ENCODE measurements at places on chromosomes 2 and 18.

DNA sequence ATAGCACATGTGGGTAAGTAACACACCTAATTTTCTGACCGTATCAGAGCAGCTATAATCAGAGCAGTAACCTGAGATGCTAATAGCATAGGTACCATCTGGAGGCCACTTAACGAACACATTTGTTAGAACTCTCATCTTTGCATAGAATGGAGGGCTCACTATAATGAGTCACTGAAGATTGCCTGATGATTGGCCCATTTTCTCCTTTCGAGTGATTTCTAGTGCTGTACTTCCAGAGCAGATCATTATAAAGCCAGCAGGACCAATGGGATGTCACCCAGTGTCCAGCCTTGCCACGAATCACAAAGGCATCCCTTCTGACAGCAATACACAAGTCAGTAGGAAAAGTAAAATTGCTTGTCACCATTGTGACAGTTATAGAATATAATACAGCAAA is 81.7 kb upstream of the REV1 start:
- DNase-seq: no peak

DNA sequence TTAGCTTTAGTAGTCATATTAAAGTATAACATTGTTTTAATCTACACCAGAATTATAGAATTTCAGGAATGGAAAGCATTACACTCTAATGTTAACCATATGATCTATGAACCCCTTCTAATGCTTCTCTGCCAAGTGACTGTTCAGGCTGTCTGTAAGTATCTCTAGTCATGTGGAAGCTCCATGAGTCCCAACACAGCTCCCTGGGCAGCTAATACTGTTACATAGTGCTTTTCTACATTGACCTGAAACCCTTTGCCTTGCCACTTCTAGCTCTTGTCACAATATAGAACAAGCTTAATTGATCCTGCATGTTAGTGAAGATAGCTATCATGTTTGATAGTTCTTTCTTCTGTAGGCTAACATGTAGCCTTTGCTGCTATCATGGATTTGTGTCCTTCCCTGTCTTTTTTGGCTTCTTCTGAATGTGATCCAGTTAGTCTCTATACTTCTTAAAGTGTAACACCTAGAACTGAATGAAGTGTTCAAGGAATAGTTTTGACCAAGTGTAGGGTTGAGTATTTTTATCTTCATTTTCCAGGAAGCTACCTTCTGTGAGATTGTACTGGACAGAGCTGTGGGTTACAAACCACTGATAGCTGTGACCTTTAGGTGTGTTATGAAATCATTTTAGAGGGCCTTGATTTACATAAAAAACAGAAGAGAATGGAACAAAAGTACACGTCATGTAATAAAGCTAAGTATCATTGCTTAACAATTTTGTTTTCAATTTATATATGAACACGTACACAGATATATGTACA is 23.7 kb downstream of the BABAM2 start:
- DNase-seq: no peak

DNA sequence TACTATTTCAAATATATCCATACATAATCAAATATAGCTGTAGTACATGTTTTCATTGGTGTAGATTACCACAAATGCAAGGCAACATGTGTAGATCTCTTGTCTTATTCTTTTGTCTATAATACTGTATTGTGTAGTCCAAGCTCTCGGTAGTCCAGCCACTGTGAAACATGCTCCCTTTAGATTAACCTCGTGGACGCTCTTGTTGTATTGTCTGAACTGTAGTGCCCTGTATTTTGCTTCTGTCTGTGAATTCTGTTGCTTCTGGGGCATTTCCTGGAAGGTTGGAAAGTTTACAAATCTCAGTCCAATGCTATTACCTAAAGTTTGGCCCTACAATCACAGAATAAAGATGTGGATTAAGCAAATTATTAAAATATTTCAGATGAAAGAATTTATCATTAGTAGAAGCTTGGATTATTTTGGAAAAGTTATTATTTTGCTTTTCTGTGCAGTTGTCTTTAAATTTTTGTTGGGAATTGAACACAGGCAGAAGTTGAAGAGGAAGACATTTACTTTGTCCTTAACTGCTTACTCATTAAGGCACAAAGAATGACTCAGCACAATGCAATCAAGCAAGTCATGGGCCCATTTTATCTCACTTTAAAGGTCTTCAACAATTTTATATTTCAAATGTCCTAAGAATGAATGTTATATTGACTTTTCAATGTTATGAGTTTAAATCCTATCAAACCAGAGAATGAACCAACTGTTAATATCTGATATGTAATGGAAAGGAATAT is 103.4 kb upstream of the CAVIN2 start:
- DNase-seq: no peak

GRCh38 chr2:240745962-240746361 is 54.3 kb downstream of the AQP12A start:
- no peak for DNase-seq

DNA sequence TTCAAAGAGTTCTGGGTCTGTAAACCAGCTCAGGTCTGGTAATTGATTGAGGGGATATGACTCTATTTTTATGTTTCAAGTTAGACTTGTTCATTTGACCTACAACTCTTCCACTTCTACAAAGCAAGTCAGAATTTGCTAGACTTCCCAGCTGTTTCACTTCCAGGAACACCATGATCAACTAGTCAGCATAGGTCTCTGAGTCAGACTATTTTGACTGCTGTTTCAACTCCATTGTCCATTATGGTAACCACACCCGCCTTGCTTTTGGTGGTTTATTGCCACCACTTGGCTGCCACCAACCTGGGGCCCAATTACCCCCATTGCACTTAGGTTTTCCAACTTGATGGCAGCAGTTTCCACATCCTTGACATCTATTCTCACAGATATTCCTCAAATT is 116.6 kb downstream of the LAMA3 start:
- no peak for DNase-seq

DNA sequence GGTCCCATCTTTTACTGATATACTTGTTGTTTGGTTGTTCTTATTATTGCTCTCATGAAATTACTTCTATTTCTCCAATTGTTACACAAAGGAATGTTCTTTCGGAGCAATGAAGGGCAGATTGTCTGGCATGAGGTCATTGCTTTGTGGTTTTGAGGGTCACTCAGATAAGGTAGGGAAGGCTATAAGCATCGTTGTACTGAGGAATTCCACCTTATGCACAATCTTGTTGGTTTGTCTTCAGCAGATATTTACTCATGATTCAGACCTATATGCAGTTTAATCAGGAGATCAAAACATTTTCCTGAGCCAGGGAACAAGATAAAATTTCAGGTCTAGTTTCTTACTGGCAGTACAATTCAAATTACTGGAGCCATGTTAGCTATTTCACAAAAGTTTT is 163.0 kb upstream of the SPHKAP start:
- DNase-seq: no peak

DNA sequence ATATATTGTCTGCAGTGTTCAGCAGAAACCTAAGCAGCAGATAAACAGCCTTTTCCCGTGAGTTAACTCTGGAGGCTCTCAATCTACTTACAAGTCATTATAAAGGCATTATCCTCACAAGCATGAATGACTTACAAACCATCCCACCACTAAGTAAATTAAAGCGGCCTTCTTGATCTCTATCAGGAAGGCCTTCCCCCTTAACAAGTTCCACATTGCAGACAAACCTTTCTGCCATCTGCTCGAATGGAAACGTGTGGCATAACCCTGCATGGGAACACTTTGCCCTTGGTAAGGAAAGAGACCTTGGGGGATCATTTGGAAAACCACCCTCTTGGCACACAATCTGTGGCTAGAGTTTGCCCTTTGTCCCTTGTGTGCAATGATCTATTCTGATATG is 199.5 kb downstream of the OSR1 start:
- DNase-seq: no peak

DNA sequence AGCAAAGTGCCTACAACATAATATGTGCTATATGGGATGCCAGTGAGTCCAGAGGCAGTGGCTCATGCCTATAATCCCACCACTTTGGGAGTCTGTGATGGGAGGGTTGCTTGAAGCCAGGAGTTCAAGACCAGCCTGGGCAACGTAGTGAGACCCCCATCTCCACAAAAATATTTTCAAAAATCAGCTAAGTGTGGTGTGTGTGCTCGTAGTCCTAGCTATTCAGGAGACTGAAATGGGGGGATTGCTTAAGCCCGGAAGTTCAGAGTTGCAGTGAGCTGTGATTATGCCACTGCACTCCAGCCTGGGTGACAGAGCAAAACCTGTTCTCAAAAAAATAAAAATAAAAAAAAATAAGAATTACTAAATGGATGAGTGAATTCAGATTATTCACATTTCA is 23.4 kb downstream of the OTX1 start:
- DNase-seq: no peak

DNA sequence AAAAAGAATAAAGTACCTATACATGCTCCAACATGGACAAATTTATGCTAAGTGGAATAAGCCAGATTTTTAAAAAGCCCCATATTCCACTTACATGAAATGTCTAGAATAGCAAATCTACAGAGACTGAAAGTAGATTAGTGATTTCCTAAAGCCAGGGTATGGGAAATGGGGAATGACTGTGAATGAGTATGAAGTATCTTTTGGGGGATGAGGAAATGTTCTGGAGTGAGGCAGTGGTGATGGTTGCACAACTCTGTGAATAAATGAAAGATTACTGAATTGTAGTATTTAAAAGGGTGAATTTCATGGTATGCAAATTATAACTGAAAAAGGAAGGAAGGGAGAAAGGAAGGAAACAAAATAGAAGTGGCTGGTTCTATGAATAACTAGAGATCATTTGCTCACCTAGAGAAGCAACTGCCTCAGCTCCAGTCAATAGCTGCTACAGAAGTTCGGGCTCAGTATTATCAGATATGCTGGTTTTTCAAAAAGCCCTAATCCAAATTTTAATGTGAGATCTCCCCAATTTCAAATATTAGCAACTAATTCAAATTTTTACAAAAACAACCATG is 39.3 kb downstream of the MAP3K2 start:
- DNase-seq: no peak

- DNase-seq: no peak
These were observed 75.2 kb downstream of the EIPR1 start for GRCh38 chr2:3302421-3302750.

DNA sequence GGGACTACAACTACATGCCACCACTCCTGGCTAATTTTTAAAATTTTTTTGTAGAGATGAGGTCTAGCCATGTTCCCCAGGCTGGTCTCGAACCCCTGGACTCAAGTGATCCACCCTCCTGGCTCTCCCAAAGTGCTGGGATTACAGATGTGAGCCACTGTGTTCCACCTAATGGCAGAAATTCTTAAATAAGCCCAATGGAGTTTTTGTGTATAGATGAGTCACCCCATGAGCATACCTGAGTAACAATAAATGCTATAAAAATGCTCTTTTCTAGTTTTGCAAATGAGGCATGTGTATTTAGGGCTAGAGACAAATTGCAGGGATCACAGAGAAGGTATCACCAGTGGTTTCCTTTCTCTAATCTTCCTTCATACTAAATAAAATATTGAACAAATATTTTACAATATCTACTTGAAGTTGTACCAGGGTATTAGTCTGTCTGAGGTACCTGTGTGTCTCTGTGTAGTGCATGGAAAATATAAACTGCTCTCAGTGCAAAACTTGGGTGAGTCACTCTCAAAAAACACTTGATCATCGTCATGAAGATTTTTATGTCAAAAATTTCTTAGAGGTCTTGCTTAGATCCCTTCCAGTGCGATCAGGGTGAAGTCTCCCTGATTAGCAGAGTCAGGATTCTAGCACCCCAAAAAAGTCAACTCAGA is 337.1 kb upstream of the MMADHC start:
- no peak for DNase-seq

DNA sequence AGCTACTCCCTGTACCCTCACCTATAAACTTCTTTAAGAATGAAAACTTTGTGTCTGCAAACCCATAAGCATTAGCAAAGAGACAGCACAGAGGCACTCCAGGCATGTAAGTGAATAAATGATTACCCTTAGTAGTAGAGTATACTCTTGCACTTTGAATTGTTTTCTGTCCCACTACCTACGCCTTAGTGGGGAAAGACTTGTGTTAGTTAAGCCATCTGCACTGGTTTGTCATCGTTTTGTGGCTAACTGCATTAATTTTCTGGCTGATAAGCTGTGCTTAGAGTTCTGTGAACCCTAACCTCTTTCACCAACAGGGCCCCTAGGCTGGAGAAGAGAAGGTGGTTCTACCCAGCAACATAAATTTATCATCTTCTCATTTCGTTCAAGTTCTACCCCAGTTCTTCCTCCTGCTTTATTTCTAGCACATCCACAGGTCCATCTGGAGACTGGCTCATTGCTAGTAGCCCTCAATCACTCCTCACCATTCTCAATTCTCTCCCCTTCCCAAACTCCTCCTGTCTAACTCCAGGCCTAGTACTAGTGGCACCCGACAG is 710 bp downstream of the LMAN2L start:
- DNase-seq: no peak

DNA sequence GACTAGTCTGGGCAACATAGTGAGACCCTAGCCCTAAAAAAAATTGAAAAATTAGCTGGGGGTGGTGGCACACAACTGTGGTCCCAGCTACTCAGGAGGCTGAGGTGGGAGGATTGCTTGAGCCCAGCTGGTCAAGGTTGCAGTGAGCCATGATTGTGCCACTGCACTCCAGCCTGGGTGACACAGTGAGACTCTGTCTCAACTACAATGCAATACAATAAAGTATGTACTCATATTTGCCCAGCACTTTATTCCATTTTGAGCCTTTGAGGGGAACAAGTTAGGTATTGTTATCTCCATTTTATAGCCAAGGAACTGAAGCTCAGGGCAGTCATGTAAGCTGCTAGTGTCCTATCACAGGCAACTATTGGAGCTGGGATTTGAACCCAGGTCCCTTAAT is 49.3 kb upstream of the PLB1 start:
- no peak for DNase-seq

DNA sequence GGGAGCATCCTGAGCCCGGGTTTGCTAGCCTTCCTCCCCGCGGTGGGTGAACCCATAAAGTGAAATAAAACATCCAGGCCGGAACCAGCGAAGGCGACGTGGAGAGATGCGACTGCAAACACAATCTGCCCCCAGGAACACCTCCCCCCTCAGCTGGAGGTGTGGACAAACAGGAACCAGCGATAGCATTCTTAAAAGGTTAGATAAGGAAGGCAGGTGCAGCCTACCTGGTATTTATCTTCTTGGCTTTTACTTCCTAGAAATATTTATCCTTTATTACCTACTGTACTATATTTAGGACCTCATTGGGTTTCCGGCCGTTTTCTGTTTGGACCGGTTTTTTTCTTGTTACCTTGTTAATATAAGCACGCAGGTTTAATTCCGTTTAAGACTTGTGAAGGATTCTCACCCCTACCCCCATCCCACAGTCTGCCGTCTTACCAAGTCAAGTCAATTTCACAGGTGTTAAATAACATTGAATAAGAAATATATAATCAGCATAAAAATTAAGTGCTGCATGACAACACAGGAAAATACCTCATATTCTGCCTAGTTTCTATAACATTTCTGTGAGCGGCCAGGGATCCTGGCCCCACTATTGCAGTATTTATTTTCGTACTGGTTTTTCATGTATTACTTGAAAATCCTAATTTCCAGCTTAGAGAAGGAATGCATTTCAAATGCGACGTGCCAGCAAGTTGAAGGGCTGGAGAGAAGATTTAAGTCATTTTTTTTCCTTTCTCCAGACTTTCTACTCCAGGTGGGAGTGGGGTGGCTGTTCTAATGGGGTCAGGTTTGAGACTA is 224.0 kb upstream of the ID2 start:
- DNase-seq: no peak

GRCh38 chr2:181746844-181747243 is 66.5 kb upstream of the NEUROD1 start:
- no peak for DNase-seq

Data from activated CD4-positive, alpha-beta T cell treated with anti-CD3 and anti-CD28 coated beads, Interleukin-2, amount 50 U/mL, for 24 hours (primary cell).